ENCODE measurements at places on chromosomes 2 and 18. TPM values are rescaled to one million over a fixed set of nuclear protein-coding genes. Genes with fewer than 3 reads are reported as not detected.
A peak's percentile ranks its signal among the peaks of the same experiment; 100 is the strongest.

DNA sequence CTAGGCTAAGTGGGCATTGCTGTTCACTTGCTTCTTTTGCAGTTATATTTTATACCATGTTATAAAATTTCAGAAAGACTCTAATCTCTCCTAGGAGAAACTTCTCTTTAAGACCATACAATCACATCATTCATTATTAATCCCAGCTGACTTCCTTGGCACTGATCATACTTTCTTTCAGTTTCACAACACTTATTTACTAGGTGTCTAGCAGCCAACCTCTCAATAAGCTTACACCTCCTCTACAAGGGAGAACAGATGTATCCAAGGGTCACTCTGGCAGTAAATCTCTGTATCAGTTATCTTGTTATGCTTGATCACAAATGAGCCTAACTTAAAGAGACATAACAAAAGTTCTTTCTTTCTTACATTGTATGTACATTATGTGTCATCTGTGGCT, 69.8 kb upstream of the EPB41L5 start:
- DNase-seq, result no peak
- peaks cover 28% of the 10 kb centered on the region for H3K4me1 ChIP-seq
- no peak overlapping the region for H3K4me3 ChIP-seq
- no peaks in the 10 kb centered on the region for H3K36me3 ChIP-seq
- no peak overlapping the region for H3K27ac ChIP-seq

- no peaks in the 10 kb centered on the region for H3K4me1 ChIP-seq
- no peaks in the 10 kb centered on the region for H3K36me3 ChIP-seq
- no peak overlapping the region for H3K27ac ChIP-seq
- no peak overlapping the region for H3K4me3 ChIP-seq
- DNase-seq, result no peak
Observed at GRCh38 chr2:219726916-219727315, 99.5 kb downstream of the SLC4A3 start.

- H3K4me3 ChIP-seq, result no peak overlapping the region
- peaks cover 4% of the 10 kb centered on the region for H3K27me3 ChIP-seq
- H3K36me3 ChIP-seq, result no peaks in the 10 kb centered on the region
- no peak overlapping the region for H3K27ac ChIP-seq
Observed at GRCh38 chr18:31503011-31503410, 5.0 kb downstream of the DSG2 start.

- H3K4me3 ChIP-seq, result no peak overlapping the region
- H3K36me3 ChIP-seq, result no peaks in the 10 kb centered on the region
- H3K4me1 ChIP-seq, result peaks cover 28% of the 10 kb centered on the region
Observed at GRCh38 chr2:218780046-218780445, 1.9 kb upstream of the CYP27A1 start.

Gene OXER1
- total RNA-seq, result 0.30 TPM

- no peak overlapping the region for H3K4me3 ChIP-seq
- DNase-seq, result no peak
- H3K27me3 ChIP-seq, result no peaks in the 10 kb centered on the region
- H3K27ac ChIP-seq, result no peak overlapping the region
- H3K36me3 ChIP-seq, result no peaks in the 10 kb centered on the region
Observed at GRCh38 chr2:36411962-36412444, 56.4 kb downstream of the CRIM1 start.

GRCh38 chr2:25029183-25029554, 12.7 kb upstream of the EFR3B start:
- H3K27me3 ChIP-seq, result no peaks in the 10 kb centered on the region
- no peak for DNase-seq
- no peaks in the 10 kb centered on the region for H3K4me1 ChIP-seq

Gene CNDP1
- total RNA-seq, result not detected

GRCh38 chr2:143717053-143717452, 587.8 kb downstream of the ARHGAP15 start:
- peak overlapping the region; percentile 15 for H3K4me3 ChIP-seq
- peaks cover 12% of the 10 kb centered on the region for H3K4me1 ChIP-seq
- H3K27ac ChIP-seq, result no peak overlapping the region

DNA sequence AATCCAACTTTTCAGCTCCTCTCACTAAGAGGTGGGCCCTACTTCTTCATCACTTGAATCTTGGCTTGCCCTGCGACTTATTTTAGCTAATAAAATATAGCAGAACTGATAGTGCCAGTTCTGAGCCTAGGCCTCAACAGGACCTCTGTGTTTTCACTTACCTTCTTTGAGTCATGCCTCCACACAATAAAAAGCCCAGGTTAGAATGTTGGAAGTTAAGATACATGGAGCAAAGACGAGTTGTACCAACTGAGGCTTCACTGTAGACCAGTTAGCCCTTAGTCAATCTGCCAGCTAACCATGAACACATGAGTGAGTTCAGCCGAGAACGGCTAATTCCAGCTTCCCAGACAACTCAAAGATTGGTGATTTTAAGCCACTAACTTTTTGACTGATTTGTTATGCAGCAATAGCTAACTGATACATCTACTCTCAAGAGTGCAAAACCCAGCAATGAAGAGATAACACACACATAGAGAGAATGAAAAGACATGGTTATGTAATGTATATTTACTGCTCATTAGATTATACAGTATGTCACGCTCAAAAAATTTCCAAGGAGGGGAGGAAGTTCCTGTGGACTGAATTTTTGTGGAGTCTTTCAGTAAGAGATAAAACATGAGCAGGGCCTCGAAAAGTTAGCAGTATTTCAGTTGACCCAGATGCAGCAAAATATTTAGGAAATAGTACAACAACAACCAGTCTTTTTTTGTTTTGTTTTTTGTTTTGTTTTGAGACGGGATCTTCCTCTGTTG, 181.1 kb downstream of the MYCN start:
- DNase-seq, result no peak
- H3K4me3 ChIP-seq, result no peak overlapping the region
- no peaks in the 10 kb centered on the region for H3K4me1 ChIP-seq

- H3K4me3 ChIP-seq, result no peak overlapping the region
- H3K4me1 ChIP-seq, result peaks cover 3% of the 10 kb centered on the region
- no peaks in the 10 kb centered on the region for H3K36me3 ChIP-seq
- no peak overlapping the region for H3K27ac ChIP-seq
- H3K27me3 ChIP-seq, result peaks cover 3% of the 10 kb centered on the region
- DNase-seq, result no peak
Observed at GRCh38 chr2:27182346-27182745, 29.5 kb upstream of the ATRAID start.

GRCh38 chr2:162217598-162217997, 25.6 kb downstream of the FAP start:
- H3K4me1 ChIP-seq, result no peaks in the 10 kb centered on the region
- no peaks in the 10 kb centered on the region for H3K36me3 ChIP-seq
- DNase-seq, result no peak
- H3K27me3 ChIP-seq, result no peaks in the 10 kb centered on the region
- H3K4me3 ChIP-seq, result no peak overlapping the region
- H3K27ac ChIP-seq, result no peak overlapping the region

DNA sequence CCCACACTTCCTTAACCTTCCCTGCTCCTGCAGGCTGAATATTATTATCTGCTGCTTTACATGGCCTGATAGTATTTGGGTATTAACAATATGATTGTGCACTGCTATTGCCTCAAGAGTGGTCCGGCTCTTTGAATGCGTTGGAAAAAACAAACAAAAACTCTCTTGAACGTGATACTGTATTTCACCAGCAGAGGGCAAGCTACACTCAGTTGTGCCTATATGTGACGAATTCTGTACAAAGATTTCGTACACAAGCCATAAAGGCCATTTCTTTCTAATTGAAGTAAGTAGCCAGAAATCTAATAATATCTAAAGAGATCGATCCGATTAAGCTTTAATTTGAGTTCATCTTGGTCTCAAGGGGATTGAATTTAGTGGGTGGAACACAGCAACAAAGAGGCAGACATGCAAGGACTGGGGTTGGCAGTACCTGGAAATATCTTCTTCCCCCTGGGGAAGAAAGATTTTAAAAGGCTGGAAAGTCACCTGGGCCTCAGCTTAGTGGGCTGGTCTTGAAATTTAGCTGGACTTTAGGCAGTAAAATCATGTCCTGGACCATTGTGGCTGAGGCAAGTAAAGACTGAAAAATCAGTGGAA, 49.3 kb upstream of the RAB6D start:
- H3K36me3 ChIP-seq, result no peaks in the 10 kb centered on the region
- peaks cover 22% of the 10 kb centered on the region for H3K27me3 ChIP-seq
- H3K4me3 ChIP-seq, result no peak overlapping the region
- H3K4me1 ChIP-seq, result no peaks in the 10 kb centered on the region

- H3K36me3 ChIP-seq, result no peaks in the 10 kb centered on the region
- no peaks in the 10 kb centered on the region for H3K4me1 ChIP-seq
- H3K27me3 ChIP-seq, result no peaks in the 10 kb centered on the region
- H3K27ac ChIP-seq, result no peak overlapping the region
- no peak overlapping the region for H3K4me3 ChIP-seq
- DNase-seq, result no peak
Observed at GRCh38 chr18:27608742-27609141, 423.6 kb upstream of the CHST9 start.

Gene EDAR
- not detected for total RNA-seq

Gene ST6GAL2
- 0.34 TPM for total RNA-seq

DNA sequence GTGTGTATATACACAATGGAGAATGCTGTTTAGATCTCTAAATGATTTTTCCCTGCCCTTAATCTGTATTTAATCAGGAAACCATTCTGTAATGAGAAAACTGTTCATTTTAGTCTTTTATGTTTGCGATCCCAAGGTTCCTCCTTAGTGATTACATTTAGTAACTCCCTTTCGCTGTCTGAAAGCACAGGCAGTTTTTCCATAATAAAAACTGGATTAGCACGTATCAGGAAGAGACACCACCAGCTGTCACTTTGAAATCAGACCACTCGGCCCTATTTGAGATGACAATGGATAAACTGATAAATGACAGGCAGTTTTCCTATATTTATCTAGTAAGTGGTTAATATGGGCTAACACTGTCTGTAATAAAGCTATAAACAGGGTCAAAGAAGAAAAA, 370.9 kb downstream of the NR4A2 start:
- no peak overlapping the region for H3K27ac ChIP-seq
- no peaks in the 10 kb centered on the region for H3K36me3 ChIP-seq
- no peaks in the 10 kb centered on the region for H3K27me3 ChIP-seq
- H3K4me1 ChIP-seq, result no peaks in the 10 kb centered on the region

Gene CD8B
- total RNA-seq, result not detected

DNA sequence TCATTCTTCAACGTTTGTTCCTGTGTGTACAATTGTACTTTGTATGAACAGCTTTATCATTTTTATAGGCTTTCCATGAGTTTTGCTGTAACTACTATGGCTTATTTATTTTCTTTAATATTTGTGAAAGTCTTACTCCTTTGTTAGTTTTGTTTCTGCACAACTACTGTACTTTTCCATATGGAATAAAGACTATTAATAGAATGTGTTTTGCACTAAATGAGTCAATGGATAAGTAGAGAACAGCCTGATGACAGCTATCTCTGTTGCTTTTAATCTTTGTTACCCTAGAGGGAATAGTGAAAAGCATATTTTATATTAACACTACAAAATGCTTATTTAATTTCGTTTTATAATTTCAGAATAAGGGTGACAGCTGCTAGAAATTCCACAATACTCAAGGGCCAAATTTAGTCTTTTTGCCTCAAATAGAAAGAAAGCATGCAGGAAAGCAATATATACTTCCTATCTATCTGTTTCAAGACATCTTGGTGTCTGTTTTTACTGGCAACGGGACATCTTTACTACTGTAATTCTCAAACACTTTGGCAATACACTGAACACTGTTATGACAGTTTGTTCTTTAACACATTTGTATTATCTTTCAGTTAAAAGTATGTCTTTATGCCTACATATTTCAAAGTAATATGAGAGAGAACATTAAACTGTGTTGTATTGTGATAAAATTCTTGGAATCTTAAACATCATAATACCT, 53.9 kb downstream of the WDSUB1 start:
- no peaks in the 10 kb centered on the region for H3K27me3 ChIP-seq
- H3K36me3 ChIP-seq, result no peaks in the 10 kb centered on the region
- peaks cover 40% of the 10 kb centered on the region for H3K4me1 ChIP-seq

GRCh38 chr2:234979204-234980167, 27.7 kb downstream of the SH3BP4 start:
- no peaks in the 10 kb centered on the region for H3K27me3 ChIP-seq
- H3K36me3 ChIP-seq, result no peaks in the 10 kb centered on the region
- peak overlapping the region; percentile 34 for H3K4me3 ChIP-seq
- peak overlapping the region; percentile 84 for H3K27ac ChIP-seq
- H3K4me1 ChIP-seq, result peaks cover 21% of the 10 kb centered on the region

- no peak overlapping the region for H3K4me3 ChIP-seq
- H3K36me3 ChIP-seq, result no peaks in the 10 kb centered on the region
- no peaks in the 10 kb centered on the region for H3K4me1 ChIP-seq
- H3K27me3 ChIP-seq, result no peaks in the 10 kb centered on the region
Observed at GRCh38 chr2:136314240-136314639, 196.3 kb upstream of the CXCR4 start.

- peaks cover 98% of the 10 kb centered on the region for H3K27me3 ChIP-seq
- H3K4me1 ChIP-seq, result peaks cover 26% of the 10 kb centered on the region
- DNase-seq, result no peak
- no peaks in the 10 kb centered on the region for H3K36me3 ChIP-seq
Observed at GRCh38 chr2:63059793-63060471, 9.3 kb downstream of the OTX1 start.

DNA sequence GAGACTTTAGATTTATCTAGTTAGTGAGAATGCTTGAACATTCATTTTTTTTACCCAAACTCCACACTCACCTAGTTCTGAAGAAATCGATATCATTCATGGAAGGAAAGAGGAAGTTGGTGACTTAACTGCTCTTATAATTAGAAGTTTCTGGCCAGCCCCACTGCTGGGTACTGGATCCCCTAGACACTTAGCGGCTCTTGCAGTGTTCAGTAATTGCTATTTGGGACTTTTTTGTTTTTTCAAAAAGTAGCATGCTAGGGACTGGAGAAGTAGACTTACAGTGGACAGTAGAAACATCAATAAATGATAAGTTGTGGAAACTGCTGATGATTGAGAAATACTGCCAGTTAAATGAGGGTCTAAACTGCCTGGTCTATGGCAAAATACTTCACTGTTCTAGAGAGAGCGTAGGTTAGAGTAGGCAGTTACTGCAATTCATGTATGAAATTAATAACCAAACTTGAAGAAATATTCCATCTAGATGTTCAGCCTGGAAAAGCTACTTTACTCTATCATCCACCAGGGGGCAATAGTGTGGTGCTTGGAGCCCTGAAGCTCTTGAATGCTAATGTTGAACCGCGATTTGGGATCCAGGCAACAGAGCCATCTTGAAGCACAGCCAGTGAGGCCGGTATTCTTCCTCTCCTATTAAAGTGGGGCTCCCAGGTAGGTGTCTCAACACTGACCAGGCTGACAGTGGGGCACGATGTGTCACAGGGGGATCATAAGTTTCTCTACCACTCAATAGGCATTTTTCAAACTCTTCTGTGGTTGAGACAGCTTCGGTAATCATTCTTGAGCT, 146.1 kb upstream of the SESTD1 start:
- no peaks in the 10 kb centered on the region for H3K36me3 ChIP-seq
- peaks cover 4% of the 10 kb centered on the region for H3K27me3 ChIP-seq
- no peaks in the 10 kb centered on the region for H3K4me1 ChIP-seq
- no peak overlapping the region for H3K27ac ChIP-seq
- no peak overlapping the region for H3K4me3 ChIP-seq

Gene PPP1R1C
- 44.1 TPM for total RNA-seq

- H3K27me3 ChIP-seq, result no peaks in the 10 kb centered on the region
- no peak overlapping the region for H3K27ac ChIP-seq
- H3K36me3 ChIP-seq, result no peaks in the 10 kb centered on the region
- no peak overlapping the region for H3K4me3 ChIP-seq
- H3K4me1 ChIP-seq, result peaks cover 9% of the 10 kb centered on the region
Observed at GRCh38 chr2:181954538-181954883, 31.1 kb upstream of the PPP1R1C start.

Gene SATB2
- 0.42 TPM for total RNA-seq

Gene KCNK3
- 0.74 TPM for total RNA-seq
